A549 (cell line): ENCODE measurements at places on chromosomes 6 and 20.

DNA sequence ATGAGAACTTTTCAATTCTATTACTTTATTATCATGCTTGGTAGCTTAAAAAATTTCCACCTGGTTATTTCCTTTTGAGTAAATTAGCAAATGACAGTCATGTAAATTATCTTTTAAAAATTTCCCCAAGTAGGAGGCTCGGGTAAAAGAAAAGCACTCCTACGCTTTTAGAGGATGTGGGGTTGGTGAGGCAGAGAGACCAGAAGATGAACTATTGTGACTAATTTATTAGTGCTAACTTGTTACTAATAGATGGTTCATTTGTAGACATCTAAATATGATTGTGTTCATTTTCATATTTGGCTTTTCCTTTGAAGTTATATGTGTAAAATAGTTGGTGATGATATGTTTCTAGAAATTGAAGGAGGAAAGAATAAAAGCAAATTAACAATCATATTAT is 27.0 kb downstream of the ZNF292 start:
- no peak for DNase-seq

DNA sequence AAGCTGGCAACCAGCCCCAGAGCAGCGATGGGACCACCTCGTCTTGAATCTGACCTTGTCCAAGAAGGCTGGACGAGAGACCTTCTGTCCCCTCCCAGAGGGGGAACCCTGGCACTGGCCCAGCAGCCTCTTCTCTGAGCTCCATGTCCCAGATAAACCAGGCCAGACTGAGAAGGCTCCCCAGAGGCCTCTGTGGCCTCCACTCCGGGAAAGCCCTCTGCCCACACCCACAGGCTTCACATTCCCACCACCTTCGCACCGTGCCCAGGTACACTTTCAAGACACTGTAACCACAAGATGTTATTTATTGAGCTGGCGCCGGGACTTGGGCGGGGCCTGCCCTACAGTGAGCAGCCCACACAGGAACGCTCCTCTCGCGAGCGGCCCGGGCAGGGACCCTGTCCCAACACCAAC is 33.2 kb downstream of the ADA start:
- DNase-seq: no peak

GRCh38 chr6:20810727-20811108 is 276.5 kb downstream of the CDKAL1 start:
- peak; percentile 5 for DNase-seq

DNA sequence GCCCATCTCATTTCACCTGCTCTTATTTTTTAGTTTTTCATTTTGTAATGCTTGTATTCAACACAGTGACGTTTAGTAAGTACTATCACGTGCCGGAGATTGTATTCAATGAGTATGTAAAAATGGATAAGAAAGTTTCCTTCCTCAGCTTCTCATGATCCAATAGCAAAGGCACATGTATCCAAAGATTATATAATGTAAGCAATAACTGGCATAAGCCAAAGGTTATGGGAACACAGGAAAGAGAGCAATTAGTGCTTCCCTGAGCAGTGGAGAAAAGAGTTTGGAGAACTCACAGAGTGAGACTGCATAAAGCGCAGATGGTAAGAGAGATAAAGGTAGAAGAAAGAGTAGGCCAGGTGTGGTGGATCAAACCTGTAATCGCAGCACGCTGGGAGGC is 21.8 kb upstream of the LTV1 start:
- DNase-seq: no peak

GRCh38 chr6:4956625-4957024 is 47.2 kb downstream of the RPP40 start:
- no peak for DNase-seq

DNA sequence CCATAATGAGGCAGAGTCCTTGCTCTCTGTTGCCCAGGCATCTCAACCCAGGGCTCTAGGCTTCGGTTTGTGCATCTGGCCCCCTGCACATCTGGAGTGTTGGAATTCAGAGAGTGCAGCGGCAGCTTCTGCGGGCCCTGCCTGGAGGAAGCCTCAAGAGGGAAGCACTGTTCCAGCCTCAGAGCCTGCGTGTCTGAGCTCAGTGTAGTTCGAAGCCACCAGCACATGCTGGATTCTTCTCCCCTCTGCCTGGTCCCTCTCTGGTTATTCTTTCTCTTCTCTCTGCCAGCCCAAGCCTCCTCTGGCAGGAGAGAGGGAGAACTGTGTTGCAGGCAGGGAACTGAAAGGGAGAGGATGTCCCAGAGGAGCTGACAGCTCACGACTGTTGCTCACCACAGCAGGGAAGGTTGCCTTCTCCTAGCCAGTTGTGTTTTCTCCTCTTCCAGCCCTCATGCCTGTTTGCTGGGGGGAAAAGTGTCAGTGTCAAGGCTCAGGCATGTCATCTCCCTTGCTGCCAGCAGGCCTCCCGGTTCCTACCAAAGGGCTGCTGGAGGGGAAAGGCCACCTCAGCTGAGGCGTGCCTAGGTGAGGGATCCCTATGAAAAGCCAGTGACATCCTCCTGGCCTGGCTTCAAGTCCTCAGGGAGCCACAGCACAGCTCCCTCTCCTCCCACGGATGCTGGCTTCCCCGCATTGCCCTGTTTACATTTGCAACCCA is 126.0 kb upstream of the LRFN2 start:
- no peak for DNase-seq

DNA sequence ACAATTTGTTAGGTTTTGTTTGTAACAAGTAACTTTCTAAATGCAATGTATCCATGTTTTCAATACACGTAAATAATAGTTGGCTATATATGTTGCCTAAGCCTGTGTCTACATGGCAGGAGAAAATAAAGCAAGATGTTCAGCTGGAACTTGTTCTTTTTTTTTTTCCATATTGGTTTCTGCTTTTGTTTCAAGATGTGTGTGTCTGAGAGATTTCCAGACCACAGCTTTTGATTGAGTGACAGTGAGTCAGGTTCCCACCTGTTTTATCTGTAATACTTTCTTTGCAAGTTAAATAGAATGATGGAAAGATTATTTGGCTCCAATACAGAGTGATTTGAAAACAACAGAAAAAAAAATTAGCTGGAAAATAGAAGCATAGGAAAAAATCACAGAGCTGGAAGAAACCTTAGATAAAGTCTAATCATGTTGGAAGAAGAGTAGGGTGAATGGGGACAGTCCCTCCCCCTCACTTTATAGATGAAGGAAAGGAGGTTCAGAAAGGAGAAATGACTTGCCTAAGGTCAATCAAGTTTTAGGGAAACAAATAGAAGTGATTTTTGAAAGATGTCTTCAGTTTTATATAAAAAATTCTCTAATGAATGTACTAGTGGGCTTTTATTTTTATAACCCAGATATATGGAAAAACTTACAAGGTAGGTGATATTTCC is 150.9 kb upstream of the STMND1 start:
- no peak for DNase-seq

- no peak for DNase-seq
Measured at GRCh38 chr6:153575528-153575927, 444.4 kb upstream of the RGS17 start.

DNA sequence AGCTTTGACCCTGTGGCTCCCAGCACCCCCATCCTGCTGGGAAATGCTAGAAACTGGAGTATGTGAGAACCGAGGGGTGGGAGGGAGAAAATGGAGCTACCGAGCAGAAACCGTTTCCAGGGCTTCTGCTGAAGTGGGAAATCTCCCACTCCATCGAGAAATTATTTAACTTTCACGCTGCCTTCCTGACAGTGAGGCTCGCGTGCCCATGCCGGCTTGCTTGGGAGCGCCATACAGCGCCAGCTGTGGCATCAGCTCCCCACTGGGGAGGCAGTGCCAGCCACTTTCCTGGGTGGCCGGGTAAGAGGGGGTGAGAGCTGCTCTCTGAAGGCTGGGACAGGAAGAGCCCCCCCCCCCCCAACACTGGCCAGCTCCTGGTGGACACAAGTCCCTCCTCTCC is 268.9 kb downstream of the TAF4 start:
- no peak for DNase-seq

DNA sequence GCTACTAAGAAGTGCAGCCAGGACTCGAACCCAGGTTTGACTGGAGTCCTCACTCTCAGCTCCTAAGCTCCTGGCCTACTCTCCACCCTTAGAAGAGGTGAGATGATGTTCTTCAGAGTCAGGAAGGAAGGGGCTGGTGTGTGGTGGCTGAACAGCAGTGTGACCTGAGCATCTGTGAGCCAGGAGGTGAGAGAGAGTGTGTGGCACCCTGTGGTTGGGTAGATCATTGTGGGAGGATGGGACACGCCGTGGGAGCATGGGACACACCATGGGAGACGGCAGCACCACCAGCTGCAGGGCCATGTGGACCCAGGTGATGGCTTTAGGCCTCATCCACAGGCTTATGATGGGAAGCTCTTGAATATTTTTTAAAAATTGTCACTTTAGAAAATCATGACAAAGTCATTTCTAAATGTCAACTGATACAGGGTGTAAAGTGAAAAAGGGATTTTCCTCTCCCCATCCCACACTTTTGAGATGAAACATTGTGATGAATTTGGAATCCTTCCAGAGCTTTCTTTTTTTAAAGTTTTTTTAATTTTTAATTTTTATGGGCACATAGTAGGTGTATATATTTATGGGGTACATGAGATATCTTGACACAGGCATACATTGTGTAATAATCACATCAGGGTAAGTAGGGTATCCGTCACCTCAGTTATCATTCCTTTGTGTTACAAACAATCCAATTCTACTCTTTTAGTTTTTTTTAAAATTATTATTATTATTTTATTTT is 31.6 kb downstream of the SRC start:
- DNase-seq: peak; percentile 70

- no peak for DNase-seq
Measured at GRCh38 chr6:91802431-91802830, 1215.6 kb upstream of the MAP3K7 start.

DNA sequence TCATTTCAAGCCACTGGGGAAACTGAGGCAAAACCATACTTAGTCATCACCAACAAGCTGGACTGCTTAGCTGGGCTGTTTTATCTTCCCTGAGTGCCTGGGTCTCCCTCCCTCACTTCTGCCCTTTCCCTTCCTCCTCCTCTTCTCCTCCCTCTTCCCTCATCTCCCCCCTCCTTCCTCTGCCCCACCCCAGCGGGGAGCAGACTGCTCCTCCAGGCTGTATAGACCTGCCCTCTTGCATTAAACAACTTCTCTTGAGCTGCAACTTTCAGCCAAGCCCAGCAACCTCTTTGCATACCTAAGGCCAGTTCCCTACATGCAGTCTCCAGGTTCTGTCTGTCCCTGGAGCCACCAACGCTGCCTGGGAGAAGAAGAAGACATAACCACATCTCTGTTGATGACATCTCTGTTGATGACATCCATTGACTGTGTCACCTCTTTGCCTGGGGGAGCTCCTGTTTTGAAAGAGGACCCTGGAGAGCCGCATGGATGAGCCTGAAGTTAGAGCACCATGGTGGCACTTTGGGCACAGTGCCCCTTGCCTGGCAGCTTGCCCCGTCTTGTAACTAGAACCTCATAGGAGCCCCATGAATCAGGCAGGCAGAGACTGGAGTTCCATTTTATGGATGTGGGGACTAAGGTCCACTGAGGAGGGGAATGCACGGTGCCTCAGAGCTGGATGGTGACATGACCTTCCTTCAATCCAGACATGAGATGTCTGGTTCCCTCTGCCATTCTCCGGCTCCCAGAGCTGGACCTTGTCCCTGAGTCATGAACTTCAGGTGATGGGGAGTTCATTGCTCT is 7.8 kb upstream of the BPIFB6 start:
- DNase-seq: no peak
